ENCODE measurements at places on chromosomes 2 and 18.

- peak; percentile 20 for DNase-seq
These were observed 54.4 kb downstream of the SLC4A3 start for GRCh38 chr2:219681694-219682300.

DNA sequence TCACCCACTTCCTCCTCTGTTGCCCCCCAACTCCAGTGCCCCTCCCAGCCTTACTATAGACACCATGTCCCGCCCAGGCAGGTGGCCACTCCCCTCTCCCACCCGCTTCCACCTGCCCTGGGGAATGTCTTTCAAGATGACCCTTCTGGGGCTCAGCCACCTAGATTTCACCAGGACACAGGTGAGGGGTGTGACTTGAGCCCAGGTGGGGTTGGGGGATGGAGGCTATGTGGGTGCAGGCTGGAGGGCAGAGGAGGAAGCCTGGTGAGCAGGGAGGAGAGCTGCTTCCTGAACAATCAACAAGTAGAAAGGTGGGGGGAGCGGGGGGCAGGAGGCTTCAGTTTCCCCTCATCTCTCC, 8.7 kb downstream of the ADRA2B start:
- DNase-seq, result no peak

DNA sequence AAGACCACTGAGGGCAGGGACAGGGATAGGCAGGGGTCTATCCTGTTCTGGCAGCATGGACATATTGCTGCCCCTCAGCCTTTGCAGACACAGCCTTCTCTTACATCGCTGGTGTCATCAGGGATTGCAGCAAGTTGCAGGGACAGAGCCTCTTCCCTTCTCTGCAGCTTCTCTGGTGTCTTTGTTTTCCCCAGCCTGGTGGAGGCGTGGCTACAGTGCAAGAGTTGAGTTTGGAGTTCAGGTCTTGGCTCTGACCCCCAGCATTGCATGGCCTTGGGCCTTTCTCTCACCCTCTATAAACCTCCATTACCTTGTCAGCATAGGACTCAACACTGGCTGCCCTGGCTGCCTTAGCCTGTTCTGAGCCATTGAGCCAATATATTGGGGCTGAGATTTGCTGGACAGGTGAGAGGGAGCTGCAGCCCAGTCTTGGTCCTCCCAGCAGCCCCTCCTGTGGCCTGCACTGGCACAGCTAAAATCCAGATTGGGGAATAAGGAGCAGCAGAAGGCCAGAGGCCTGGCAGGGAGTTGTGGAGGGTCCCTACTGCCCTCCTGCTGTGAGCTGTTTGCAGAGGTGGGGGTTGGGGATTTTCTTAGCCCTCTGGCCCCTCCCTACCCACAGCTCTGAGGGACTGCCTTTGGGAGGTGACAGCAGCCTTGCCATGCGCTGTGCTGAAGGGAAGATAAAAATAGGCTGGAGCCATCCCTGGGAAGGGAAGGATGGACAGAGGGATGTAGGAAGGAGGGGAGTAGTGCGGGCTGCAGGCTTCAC, 22.8 kb downstream of the EHD3 start:
- no peak for DNase-seq

- DNase-seq, result no peak
These were observed 329.8 kb upstream of the MYT1L start for GRCh38 chr2:2660789-2661355.

All from iris pigment epithelial cell (primary cell).